ENCODE measurements at places on chromosomes 11 and 22.

DNA sequence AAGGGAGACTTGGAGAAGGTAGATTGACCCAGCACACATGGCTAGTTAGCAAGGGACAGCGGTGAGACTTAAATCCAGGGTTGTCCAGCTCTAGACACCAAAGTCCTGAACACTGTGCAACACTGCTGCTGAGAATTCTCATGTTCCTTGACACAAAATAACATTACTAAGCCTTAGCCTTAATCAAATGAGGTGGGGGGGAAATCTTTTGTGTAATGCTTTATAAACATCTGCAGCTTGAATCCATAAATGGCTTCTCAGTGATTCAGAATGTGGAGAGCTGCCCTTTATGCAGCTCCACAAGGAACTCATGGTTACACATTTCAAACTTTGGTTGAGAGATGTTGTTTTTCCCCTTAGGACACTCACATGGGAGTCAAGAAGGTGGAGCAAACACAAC, 80.0 kb downstream of the CD44 start:
- DNase-seq, result no peak

GRCh38 chr11:35187996-35188395, 49.0 kb downstream of the CD44 start:
- DNase-seq, result no peak

DNA sequence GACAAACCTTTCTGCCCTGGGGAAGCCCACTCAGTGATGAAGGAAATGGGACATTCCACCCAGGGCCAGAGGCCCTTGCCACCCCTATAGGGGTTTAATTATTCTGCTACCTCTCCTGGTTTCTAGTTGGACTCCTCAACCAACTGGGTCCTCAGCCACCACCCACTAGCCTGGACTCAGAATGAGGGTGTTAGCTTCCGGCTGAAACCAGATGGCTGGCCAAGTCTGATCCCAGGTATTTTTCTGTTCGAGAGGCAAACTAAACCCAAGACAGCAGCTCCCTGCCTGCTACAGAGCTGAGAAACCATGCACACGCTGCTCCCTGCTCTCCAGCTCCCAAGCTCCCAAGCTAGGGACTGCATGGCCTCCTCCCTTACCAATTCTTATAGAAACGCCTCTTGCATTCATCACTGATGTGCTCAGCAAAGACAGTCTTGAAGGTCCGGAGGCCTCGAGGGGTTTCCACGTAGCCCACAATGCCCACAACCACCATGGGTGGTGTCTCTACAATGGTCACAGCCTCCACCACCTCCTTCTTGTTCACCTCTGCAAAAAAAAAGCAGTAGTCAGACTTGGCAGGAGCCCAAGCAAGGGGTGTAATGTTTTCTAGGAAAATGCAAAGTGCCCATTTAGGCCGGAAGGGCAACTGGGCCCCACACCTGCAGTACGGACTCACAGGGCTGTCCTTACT, 2.2 kb downstream of the RPL3 start:
- DNase-seq, result peak; percentile 37

- DNase-seq, result no peak
These were observed 261.2 kb downstream of the CADM1 start for GRCh38 chr11:115242982-115243381.

- no peak for DNase-seq
These were observed 46.3 kb upstream of the PAMR1 start for GRCh38 chr11:35571696-35572095.

- no peak for DNase-seq
These were observed 72.0 kb upstream of the LMO1 start for GRCh38 chr11:8335683-8336082.

- peak; percentile 22 for DNase-seq
These were observed 5.5 kb upstream of the FXYD2 start for GRCh38 chr11:117830072-117830471.

DNA sequence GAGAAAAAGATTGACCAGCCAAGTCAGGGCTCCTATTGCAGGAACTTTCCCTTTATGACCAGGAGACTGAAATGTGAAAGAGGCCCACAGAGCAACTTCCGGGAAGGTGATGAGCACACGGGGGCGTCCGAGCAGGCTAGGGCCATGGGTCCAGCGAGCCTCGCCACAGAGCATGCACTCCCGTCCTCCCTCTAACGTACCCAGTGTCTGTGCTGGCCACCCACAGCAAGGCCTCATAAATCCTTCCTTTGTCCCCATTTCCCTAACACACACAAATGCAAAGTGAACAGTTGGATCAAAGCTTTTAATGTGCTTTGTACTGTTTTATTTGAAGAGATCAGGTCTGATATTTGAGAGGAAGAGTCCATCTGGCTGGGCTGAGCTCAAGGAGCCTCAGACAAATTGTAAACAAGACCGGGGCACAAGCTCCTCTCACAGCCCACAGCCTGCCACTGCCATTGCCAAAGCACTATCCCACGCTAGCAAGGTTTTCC, 44.3 kb downstream of the BLID start:
- DNase-seq, result peak; percentile 30

DNA sequence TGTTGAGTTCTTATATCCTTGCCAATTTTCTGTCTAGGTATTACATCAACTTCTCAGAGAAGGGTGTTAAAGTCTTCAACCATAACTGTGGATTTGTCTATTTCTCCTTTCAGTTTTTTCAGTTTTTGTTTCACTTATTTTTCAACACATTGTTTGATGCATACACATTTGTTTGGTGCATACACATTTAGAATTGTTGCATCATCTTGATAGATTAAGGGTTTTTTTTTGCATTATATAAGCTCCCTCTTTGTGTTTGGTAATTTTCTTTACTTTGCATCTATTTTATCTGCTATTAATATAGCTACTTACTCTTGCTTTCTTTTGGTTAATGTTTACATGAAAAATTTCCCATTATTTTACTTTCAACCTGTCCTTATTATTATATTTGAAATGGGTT, 20.8 kb upstream of the TRAF6 start:
- no peak for DNase-seq

DNA sequence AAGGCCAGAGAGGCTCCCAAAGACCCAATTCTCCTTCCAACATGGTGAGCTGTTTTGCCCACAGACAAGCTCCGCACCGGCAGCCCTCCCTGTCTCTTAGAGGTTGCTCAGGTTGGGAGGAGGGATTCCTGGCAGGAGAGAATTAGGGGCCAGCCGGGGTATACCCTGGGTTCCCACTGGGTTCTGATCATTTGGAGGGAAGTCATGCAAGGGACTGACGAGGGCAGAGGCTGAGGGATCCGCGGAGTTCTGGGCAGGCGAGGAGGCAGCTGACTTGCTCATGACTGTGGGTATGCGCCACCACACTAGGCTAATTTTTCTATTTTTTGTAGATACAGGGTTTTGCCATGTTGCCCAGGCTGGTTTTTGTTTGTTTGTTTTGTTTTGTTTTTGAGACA, 4.6 kb downstream of the ST3GAL4 start:
- no peak for DNase-seq

DNA sequence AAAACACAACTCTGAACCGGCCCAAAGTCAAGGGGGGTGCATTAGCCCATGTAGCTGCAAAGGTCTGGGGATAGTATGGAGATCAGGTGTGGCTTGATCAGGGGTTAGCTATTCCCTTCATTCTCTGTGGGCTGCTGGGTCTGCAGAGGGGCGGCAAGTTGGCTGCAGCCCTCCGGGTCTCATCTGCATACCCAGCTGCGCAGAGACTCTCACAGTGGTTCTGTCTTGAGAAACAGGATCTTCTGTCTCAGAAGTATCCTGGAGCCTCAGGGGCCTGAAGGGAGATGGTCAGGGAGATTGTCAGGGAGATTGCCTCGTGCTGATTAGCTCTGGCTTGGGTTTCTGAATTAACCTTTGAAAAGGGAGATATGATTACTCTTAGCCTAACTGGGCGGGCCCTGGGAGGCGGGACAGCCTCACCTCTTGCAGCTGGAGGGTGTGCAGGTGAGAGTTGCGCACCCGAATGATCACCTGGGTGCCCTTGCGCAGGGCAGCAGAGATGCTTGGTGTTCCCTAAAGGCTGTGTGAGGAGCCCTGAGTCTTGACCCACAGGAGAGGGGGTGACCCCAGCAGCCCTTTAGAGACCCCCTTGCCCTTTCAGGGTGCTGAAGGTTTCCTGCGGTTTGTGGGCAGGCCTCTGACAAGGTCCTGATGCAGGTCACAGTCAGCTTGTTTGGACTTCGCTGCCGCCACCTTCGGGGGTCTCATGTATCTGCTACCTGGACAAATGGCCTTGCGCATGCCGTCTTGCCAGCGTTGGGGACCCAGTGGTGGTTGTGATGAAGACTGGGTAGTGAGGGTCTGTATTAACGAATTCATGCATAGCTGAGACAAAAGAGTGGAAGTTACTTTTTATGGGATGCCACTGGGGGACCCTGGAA, 7.3 kb downstream of the ARHGAP8 start:
- DNase-seq, result no peak

GRCh38 chr22:33404723-33405122, 346.5 kb upstream of the SYN3 start:
- DNase-seq, result no peak

Measured in H9 (cell line).